ENCODE measurements at places on chromosomes 4 and X.

GRCh38 chrX:63751481-63751880, 33.5 kb downstream of the ARHGEF9 start:
- DNase-seq = peak; percentile 50

- DNase-seq = peak; percentile 19
Measured at GRCh38 chr4:173013232-173013930, 155.2 kb upstream of the GALNT7 start.

- DNase-seq = peak; percentile 53
Measured at GRCh38 chrX:48761674-48762471, at the start of gene GLOD5. Gene GLOD5, plus strand, starts transcription at chrX:48761747. Its CDS starts 44 bp downstream, at chrX:48761791.

DNA sequence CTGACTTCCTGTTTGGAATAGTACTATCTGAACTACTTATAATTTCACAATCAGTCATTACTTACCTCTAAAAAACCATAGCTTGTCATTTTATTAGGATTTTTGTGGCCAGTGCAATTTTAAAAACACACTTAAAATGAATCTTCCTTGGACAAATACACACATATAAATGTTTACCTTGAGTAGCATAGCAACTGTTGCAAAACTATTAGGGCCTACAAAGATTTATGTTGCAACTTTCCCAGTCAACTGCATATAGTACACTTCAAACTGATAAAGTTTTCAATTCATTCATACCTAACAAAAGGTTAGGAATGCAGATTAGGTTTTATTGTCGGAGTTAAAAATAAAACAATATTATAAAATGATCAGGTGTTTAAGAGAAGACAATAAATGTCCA, 193.0 kb downstream of the PDGFC start:
- DNase-seq = peak; percentile 89

GRCh38 chr4:47219586-47219985, 188.2 kb downstream of the GABRB1 start:
- DNase-seq = no peak
